ENCODE measurements at places on chromosomes 13 and 19.
A peak's percentile ranks its signal among the peaks of the same experiment; 100 is the strongest.

- no peak for DNase-seq
Measured at GRCh38 chr13:111958612-111959395, 108.1 kb upstream of the SOX1 start.

GRCh38 chr19:6499052-6499790 lies 2.9 kb downstream of the TUBB4A start:
- no peak for DNase-seq

DNA sequence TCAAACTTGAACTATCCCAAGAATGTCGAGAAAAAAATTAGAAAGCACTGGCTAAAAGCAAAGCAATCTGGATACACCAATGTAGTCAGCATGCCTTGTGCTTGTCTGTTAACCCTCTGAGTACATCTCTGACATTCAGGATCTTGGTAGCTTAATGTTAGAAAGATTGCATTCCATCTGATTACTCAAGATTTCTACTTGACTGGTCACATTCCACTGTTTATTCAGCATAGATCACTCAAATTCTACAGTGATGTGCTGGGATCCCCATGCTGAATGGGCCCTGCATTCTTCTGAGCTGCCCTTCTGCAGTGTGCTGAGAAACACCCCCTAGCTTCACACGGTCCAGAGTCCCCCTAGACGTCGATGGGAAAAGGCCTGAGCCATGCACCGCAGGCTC lies 295.4 kb upstream of the MAB21L1 start:
- no peak for DNase-seq

DNA sequence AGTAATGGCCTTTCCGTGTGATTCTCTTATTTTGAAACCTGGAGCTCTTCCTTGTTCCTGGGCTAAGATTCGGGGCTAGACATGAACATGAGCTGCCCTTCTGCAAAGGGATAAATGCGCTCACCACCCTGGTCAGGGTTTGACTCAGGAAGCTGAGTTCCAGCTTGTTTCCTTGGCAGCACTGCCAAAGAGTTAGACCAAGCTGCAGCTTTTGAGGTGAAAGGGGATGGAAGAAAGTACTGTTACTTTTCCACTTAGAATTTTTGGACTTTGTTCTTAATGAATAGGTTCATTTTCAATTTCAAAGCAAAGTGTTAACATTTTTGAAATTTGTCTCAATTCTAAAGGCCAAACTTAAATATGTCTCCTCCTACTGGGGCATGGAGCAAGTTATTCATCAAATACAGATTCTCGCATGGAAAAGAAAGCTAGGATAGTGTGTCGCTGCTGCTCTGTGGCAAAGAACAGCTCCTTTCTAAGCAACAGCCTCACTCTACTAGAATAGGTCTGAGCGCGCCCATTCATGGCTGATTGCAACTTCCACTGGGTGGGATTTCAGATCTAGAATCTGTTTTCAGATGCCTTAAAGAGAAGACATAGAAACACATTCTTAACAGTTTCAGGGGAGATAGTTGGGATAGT lies 2.2 kb downstream of the RGCC start:
- DNase-seq, result peak; percentile 53

GRCh38 chr19:18763674-18764590 lies 27.2 kb downstream of the COMP start:
- no peak for DNase-seq

DNA sequence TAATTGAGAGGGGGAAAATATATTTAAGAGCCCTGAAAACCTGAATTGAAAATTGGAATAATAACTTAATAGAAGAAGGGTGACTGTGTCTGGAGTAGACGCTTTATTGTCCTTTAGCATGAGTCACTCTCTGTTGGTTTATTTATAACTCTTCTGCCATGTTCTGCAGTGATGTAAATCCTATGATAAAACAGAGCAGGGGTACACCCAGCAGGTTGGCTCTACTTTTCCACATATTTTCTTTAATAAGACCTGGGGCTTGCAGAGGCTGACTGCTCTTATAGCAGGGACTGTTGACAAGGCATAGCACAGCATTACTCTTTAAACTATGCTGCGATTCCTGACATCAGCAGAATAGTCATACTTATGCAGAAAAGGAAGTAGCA lies 389.9 kb upstream of the PCDH9 start:
- no peak for DNase-seq

- DNase-seq, result no peak
Measured at GRCh38 chr13:48571126-48571913, 38.4 kb upstream of the RCBTB2 start.

- no peak for DNase-seq
Measured at GRCh38 chr19:35170359-35171061, 16.0 kb downstream of the FXYD5 start.

GRCh38 chr13:99862244-99862643 lies 109.3 kb downstream of the ZIC5 start:
- DNase-seq, result no peak

DNA sequence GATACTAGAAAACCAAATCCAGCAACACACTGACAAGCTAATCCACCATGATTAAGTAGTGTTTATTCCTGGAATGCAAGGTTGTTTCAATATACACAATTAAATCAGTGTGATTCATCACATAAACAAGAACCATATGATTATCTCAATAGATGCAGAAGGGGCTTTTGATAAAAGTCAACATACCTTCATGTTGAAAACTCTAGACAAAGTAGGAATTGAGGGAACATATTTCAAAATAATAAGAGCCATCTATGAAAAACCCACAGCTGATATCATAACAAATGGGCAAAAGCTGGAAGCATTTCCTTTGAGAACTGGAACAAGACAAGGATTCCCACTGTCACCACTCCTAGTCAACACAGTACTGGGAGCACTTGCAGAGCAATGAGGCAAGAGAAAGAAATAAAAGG lies 213.6 kb upstream of the CSNK1A1L start:
- no peak for DNase-seq

- no peak for DNase-seq
Measured at GRCh38 chr13:95641291-95642027, 3.0 kb downstream of the DZIP1 start.

- no peak for DNase-seq
Measured at GRCh38 chr13:102020611-102021216, 381.1 kb downstream of the FGF14 start.

DNA sequence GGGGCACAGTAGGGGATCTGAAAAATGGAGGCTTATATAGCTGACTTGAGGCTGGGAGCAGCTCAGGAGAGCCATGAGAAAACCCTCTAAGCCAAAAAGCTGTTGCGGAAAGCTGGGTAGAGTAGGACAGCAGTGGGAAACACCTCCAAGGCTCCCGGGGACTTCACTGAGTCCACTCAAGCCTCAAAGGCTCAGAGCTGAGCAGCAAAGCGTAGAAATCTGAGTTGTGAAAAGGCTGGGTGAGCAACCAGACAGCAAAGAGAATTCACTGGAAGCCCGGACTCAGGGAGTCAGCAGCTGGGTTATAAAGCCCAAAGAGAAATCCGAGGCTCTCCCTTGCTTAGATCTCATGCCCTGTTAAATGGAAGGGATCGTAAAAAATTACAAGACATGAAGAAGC lies 905.0 kb downstream of the EFNB2 start:
- no peak for DNase-seq

- no peak for DNase-seq
Measured at GRCh38 chr19:37654118-37654517, 1.1 kb downstream of the ZFP30 start.

DNA sequence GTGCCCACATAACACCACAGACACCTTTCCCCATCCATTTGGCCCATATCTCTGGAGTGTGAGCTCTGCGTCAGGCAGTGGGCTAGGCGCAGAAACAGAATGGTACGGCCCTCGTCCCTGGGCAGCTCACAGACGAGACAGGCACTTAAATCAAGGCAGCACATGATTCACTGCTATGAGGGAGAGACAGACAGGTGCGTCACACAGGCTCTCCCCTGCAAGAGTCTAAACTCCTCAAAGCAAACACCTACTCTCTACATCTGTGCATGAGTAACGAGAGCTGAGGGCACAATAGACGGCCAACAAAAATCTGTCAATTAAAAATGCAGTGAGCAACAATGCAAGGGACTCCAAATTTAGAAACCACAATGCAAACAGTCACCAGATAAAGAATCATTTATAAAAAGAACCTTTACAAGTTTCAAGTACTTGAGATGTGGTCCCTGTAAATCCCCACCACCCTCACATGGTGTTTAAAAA lies 348.9 kb downstream of the UQCRFS1 start:
- DNase-seq, result no peak

GRCh38 chr19:55179606-55180484 lies at the start of gene SYT5:
TSS of gene SYT5 (minus strand) at chr19:55180289. CDS start at chr19:55179041, 1,248 bp downstream.
- DNase-seq, result peak; percentile 74

- DNase-seq, result no peak
Measured at GRCh38 chr13:44407891-44408290, 34.3 kb downstream of the SERP2 start.

DNA sequence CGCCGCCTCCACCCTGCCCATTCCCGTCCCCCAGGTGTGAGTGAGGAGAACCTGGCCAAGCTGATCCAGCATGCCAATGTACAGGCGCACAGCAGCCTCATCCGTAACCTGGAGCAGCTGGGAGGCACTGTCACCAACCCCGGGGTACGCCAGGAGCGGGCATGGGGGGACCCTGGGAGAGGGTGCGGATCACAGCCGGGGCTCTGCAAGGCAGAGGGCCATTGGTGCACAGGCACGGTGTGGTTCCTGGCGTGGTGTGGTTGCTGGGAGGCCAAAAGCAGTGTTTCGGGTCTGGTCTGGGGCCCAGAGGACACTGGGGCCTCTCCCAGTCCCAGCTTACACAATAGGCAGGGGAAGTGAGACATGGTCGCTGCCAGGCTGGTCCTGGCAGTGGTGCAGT lies 8.3 kb downstream of the STXBP2 start:
- no peak for DNase-seq

GRCh38 chr13:74230984-74231501 lies 96.8 kb upstream of the KLF12 start:
- DNase-seq, result no peak

DNA sequence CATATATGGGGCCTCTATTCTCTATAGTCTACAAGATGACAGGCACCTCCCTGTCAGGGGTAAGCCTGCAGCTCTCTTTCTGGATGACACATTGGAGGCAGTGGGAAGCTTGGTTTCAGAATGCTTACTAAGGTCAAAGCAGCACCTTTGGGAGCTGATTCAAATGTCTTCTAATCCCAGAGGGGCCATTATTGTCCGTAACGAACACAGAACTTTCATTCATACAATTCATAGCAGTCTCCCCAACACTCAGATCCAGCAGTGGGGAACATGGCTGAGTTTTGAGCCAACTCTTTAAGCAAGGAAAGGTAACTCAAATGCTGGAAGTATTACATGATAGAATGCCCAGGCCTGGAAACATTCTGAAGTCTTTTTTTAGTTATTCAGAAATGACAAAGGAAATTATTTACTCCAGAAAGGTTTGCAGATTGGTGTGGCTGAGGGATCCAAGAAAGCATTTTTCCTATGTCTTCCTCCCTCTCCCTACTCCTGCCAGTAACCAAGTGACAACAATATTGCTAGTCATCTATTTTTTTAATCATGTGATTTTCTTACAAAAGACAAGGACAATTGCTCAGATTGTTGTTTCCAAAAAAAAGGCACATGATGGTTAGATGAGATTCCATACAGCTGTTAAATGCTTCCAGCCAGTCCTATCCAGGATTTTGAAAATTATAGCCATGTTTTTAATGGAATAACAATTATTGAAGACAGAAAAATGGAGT lies 118.7 kb downstream of the FOXO1 start:
- DNase-seq, result no peak

DNA sequence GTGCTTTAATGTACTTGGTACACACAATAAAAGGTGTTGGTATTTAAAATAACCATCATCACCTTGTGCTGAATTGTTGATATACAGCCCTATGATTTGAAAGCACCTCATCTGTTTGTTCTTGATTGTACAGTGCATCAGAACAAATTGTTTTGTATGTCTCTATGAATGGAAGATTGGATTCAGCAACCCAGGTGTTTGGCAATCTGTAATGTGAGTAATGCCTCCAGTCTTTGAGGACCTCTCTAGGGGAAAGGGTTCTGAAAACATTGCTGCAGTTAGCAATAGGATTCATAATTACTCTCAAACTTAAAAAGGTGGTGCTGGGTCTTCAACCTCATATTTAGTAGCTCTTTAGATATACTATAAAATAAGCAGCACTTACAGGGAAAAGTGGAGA lies 341.8 kb downstream of the OXGR1 start:
- no peak for DNase-seq

DNA sequence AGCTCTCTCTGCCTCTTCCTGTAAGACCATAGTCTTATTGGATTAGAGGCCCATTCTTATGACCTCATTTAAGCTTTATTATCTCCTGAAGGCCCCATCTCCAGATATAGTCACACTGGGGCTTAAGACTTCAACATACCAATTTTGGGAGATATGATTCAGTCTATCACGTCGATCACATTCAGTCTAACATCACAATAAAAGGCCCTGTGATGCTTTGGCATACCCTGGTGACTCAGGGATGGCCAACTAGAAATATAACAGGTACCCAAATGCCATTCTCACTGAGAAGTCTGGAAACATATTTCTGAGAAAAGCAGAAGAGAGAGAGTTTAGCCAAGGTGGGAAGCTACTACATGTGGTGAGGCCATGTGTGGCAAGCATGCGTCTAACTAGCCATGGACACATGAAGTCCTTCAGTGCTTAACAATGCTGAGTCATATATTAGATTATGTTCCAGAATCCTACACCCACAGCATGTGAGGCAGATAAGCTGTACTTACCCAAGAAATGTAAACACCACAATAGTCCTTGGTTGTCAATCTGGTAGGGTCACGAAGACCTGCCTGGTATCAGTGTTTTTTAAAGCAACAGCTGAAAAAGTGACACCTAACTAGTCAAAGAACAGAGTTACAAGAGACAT lies 485.1 kb downstream of the FOXO1 start:
- no peak for DNase-seq

DNA sequence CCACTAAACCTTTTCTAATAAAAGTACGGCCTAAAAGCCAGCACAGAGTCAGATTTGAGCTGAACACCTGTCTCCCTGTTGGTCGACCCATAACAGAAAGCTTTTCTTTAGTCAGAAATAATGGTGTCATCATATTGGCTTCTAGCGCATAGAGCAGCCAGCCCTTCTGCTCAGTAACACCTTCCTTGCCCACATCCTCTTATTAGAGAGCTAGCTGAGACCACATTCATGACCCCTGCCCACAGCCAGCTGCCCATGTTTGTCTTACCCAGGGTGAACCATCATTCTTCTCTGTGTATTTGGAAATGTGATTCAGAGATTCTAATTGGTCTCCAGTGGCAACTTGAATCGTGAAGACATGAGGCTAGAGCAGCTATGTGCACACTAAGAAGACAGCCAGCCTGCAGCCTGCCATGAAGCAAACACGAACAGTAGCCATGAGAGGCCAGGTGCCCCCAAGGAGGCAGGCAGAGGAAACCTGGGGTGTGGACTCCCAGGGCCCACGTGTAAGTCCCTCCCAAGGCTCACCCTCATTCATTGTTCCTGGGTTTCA lies 82.3 kb upstream of the PDCD5 start:
- DNase-seq, result no peak

- no peak for DNase-seq
Measured at GRCh38 chr13:54387625-54388024, 1359.0 kb downstream of the OLFM4 start.

- no peak for DNase-seq
Measured at GRCh38 chr19:6098574-6098973, 11.7 kb downstream of the RFX2 start.

GRCh38 chr19:4014541-4015491 lies 7.3 kb downstream of the PIAS4 start:
- DNase-seq, result peak; percentile 61

- peak; percentile 56 for DNase-seq
Measured at GRCh38 chr13:38872693-38873092, 117.9 kb downstream of the STOML3 start.

All from activated CD4-positive, alpha-beta memory T cell treated with anti-CD3 and anti-CD28 coated beads for 36 hours (primary cell).